Activated CD4-positive, alpha-beta T cell treated with anti-CD3 and anti-CD28 coated beads for 48 hours (primary cell): ENCODE measurements at places on chromosomes 16 and 17.
A peak's percentile ranks its signal among the peaks of the same experiment; 100 is the strongest.

DNA sequence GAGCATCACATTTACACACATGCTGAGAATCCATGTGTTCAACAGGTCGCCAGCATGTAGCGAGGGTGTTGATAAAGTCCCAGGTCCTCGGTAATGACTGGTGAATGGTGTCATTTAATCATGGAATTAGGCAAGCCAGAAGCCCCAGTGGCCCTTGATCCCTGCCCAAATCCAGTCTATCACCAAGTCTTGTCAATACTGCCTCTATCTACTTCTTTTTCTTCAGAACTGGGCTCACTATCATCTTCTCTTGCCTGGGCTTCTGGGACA, 31.3 kb upstream of the MED13 start:
- DNase-seq, result no peak

GRCh38 chr17:15124746-15125145, 140.4 kb downstream of the PMP22 start:
- DNase-seq, result no peak

GRCh38 chr17:63024716-63025115, 58.7 kb downstream of the TANC2 start:
- no peak for DNase-seq

DNA sequence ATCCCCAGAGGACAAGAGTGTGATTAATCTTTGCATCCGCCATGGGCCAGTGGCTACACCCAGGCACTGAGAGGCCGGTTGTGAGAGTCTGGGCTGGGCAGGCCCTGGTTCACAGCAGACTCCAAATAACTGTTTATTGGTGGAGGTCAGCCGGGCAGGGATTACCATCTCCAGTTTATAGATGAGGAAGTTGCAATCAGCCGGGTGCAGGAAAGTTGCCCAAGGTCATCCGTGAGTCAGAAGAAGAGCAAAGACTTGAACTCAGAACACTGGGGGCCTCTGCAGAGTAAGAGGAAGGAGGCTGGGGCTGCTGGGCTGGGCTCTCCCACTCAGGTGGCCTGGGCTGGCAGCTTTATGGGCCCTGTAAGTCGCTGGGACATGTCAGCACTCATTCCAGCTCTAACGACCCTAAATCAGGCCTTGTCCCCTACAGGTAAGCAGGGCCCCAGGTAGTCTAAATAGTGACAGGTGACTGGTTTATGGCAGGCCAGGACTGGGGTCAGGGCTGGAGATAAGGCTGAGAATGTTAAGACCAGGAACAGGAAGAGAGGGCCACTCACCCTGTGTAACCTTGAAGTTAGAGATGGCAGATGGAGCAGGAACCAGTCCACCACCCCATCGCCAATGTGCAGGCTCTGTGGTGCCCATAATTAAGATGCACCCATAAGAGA, 2.1 kb upstream of the CA4 start:
- no peak for DNase-seq

DNA sequence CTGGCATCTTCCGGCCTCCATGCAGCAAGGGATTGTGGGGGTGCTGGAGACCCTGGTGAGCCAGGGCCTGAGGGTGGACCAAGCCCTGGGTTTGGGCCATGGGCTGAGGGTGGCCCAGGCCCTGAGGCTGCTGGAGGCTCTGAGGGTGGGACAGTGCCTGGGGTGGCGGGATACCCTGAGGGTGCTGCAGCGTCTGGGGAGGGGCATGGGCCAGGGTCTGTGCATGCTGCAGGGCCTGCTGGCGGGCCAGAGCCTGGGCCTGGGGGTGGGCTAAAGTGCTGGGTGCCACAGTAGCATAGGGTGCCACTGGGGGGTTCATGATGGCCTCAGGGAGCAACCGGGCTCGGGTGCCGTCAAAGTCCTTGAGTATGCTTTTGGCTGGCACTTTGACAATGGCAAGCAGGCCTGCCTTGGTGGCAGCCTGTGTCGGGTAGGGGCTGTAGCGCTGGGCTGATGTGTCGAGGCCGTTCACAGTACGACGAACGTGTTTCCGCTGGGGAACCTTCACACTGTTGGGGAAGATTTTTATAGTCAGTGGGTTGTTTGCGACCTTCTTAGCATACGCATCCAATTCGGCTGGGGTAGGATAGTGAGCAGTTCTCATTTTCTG, 15.6 kb downstream of the TRAF4 start:
- DNase-seq, result no peak

DNA sequence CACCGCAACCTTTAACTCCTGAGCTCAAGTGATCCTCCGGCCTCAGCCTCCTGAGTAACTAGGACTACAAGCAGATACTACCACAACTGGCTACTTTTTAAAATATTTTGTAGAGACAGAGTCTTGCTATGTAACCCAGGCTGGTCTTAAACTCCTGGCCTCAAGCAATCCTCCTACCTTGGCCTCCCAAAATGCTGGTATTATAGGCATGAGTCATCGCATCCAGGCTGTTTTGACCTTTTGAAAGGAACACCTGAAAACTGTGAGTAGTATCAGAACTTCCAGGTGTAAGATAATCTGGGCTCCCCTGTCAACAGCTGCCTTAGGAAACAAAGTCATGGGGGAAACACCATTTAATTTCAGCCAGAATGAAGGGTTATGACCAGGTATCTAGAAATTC, 77.5 kb downstream of the CYTH1 start:
- DNase-seq, result no peak

DNA sequence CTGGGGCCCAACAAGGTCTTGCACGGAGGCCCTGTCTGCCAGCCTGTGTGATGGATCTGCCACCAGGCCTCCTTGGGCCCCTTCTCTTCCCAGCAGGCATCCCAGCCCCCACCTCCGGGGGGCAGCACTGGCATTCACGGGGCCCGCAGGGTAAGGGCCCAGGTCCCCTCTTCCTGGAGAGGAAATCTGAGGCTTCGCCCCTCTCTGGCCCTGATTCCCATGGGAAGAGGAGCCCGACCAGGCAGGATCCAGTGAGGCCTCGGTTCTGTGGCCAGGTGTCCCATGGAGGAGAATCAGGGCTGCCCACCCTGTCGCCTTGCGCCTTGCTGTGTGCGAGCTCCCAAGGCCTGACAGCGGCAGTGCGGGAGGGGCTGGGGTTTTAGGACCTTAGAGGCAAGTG, 48.4 kb downstream of the PDPK1 start:
- peak; percentile 39 for DNase-seq

- DNase-seq, result no peak
Measured at GRCh38 chr16:65318138-65318537, 196.3 kb upstream of the CDH11 start.

DNA sequence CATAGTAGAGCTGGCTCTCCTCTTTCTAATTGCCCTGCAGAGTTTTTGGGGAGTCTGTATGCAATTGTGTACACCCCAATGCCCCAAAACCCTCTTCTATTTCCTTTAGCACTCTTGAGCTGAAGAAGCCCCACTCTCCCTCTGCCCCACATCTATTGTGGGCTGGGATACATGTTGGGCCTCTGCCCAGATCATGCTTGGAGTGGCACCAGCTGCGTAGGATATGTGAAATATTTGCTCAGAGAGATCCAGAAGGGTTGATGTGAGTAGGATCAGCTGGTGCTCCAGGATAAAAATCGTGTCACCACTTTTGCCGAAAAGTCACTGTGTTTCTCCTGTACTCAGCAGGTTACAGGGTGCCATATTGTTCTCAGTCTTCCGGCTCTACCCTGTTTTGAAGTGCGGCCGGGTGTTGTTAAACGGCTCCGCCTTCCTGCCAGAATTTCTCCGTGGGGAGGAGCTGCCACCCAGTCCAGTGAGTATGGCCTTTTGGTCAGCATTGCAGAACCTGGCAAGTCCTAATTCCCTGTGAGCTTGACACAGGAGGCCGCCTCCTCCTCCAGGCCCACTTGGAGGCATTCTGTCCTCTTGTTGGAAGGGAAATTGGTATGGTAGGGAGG, 664.5 kb downstream of the WWOX start:
- DNase-seq, result no peak

GRCh38 chr16:9226924-9227323, 135.5 kb downstream of the HAPSTR1 start:
- no peak for DNase-seq

DNA sequence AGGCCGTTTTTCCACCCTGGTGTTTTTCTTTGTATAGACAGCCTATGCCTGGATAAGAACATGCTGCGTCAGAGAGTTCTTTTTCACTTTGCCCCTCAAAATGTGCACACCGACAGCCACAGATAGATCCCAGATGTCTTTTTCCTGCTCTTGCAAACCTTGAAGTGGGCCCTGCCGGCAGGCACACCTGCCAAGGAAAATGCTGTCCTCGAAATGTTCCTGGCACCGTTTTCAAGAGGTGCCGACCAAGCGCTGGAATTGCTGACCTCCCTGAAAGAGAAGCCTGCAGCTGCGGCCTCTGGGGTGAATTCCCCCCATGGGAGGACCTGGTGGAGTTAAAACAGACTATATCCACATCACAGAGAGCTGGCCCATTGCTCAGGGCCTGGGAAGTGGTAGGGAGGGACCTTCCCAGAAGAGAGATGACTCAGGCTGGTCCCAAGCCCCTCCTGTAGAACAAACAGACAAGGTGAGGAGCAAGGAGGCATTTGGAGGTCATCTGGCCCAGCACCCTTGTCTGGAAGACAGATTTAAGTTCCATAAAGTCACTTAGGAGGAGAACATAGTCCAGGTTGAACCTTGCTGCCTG, 668.1 kb downstream of the MAF start:
- DNase-seq, result no peak

DNA sequence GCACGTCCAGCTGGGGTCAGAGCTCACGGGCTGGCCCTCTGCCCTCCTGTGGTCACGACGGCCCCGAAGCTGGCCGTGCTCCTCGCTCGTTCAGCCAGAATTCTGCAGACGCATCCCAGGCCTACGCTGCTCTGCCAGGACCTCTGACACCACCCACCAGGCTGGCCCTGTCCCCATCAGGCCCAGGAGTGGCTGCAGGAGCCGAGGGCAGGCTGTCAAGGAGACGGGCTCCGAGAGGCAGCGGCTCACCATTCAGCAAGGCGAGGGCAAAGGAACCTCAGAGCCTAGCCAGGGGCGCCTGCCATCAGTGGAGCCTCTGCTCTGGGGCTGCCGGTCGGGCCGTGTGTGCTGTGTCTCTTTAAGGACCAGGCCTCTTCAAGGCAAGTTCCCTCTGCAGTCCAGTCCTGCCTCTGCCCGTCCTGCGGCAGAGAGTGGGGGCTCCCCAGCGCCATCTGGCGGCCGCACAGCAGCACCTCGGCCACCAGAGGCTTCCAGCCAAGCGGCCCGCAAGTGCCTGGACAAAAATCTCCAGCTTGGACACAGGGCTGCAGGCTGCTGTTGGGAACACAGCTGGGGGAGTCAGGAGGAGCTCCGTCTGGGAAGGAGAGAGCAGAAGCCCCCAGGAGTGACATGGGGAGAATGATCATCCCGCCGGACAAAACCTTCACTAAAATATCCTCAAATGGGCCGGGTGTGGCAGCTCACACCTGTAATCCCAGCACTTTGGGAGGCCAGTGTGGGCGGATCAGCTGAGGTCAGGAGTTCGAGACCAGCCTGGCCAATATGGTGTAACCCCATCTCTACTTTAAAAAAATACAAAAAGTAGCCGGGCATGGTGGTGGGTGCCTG, 7.4 kb upstream of the ABR start:
- DNase-seq, result peak; percentile 82

- DNase-seq, result no peak
Measured at GRCh38 chr17:79650283-79650682, 39.4 kb upstream of the RBFOX3 start.

DNA sequence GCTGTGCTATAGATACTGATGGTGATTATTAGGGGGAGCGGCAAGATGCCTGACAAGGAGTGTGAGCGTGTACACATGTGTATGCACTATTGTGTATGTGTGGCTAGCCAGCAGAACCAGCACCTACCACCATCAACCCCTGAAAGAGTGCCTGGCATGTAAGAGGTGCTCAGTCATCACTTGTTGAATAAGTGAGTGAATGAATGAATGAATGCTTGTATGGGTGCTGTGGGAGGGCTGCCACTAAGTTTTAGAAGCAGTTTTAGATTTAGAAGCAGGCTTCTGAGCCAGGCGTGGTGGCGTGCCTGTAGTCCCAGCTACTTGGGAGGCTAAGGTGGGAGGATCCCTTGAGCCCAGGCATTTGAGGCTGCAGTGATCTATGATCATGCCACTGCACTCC, 37.0 kb downstream of the RAB11FIP4 start:
- DNase-seq, result no peak

DNA sequence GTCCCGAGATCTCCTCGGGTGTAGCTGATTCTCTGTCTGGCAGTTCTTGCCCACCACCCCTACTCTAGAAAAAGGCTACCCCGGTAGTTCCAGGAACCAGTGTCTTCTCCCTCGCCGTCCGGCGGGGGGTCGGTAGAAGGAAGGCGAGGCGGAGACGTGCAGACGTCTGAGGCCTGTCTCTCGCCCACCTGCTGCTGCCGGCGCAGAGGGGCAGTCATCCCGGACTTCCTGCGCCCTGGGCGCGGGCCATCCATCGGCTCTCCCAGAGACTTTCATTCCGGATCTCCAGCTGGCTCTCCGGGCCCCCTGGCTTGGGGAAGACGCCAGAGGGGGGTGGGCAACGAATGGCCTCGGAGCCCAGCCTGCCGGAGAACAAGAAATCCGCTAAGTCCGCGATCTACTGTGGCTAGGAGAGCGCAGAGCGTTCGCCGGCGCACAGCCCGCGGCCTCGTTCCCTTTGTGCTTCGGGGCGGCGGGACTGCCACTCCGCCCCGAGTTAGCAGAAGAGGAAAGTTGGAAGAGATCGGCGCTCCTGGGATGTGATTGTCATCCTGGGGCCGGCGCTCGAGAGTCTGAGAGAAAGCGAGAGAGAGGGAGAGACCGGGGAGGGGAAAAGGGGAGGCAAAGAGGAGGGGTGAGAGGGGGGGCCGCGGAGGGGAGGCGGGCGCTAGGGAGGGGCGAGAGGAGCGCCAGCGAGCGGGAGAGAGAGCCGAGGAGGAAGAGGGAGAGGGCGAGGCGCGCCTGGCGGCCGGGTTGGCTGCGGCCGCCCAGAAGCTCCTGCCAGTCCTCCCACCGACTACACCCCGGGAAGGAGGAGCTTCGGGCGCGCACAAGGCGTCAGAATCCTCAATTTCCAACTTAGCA, at the start of gene IRX5:
IRX5 (plus strand) TSS at position 861 of the 864 bp plus-strand sequence. CDS start 334 bp downstream, outside the sequence.
- peak; percentile 52 for DNase-seq

DNA sequence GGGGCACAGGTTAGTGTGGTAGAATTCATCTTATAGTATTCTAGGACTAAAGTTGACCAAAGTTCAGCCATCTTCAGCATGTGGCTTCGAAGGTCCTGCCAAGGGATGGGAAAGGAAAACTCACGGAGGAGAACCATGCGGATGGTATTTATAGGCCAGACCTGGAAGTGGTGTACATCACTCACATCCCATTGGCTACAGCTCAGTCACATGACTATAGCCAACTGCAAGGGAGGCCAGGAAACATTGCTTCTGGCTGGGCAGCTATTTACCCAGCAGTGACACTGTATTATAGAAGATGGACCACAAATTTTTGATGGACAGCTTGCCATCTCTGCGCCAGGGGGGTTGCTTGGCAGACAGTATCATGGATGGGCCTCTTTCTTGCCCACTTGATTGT, 35.7 kb upstream of the COQ7 start:
- no peak for DNase-seq
